ENCODE measurements at places on chromosomes 7 and 10.

DNA sequence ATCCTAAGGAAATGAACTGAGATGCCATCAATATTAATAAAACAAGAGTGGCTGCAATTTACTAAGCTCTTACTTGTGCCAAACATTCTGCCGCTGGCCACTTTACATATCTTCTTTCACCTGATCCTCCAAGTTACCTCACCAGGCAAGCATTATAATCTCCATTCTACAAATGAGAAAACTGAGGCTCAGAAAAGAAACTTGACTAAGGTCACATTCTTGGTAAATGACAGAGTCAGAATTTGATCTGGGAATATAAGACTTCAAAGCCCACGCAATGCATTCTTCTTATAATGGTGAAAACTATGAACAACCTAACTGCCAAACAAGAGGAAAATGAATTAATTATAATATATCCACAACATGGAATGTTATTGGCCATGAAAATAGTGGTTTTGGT, 46.1 kb upstream of the SMNDC1 start:
- DNase-seq = no peak

DNA sequence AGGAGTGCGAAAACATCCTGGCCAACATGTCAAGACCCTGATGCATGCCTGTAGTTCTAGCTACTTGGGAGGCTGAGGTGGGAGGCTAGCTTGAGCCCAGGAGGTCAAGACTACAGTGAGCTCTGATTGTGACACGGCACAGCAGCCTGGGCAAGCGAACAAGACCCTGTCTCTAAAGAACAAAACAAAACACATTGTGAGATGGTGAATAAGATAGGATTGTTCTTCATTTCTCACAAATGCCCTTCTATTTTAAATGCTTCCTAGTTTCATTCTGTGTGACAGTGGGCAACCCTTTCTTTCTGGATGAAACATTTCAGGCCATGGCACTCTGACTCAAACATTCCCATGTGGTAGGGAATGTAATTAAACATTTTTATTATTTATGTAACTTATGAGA, 13.5 kb downstream of the EFCAB10 start:
- DNase-seq = no peak

GRCh38 chr10:133324198-133324792, 12.4 kb downstream of the CALY start:
- peak; percentile 82 for DNase-seq

GRCh38 chr7:13949445-13949844, 40.0 kb downstream of the ETV1 start:
- no peak for DNase-seq

GRCh38 chr7:157892751-157893523, 556.1 kb downstream of the DNAJB6 start:
- no peak for DNase-seq

GRCh38 chr7:50783801-50784507, 1.3 kb upstream of the GRB10 start:
- DNase-seq = no peak

DNA sequence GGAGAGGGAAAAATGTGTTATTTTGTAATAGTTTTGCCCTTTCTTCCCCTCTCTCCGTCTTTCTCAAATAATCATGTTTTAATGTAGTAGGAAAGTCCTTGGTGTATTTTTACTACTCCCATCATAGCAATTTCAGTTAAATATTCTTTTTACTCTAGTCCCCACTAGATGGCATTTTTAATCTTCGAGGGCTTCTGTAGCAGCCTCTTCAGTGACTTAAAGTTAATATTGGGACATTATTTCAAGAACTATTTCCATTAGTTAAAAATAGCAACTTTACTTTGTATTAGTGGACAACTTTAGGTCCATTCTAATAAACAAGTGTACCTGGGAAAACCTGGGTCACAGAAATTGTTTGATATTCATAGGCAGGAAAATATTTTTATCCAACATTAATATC, 23.0 kb downstream of the EDRF1 start:
- DNase-seq = no peak

DNA sequence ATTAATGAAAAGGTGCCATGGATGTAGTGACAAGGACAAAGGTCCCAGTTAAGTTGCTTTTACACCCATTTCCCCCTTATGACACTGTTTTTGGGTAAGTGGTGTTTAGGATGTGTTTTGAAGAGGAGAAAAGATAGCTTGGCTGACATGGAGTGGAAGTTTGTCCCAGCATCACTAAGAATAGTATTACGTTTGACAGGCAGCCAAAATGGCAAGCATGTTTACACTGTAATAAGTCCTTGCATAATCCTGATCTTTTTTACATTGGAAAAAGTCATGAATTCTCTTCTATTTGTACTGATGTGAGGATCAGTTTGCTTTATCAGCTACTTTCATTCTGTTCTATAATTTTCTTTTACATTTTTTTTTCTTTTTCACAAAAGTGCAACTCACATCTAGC, 137.8 kb downstream of the CHRM2 start:
- no peak for DNase-seq

GRCh38 chr10:132861884-132862461, 76.0 kb upstream of the NKX6-2 start:
- DNase-seq = no peak

DNA sequence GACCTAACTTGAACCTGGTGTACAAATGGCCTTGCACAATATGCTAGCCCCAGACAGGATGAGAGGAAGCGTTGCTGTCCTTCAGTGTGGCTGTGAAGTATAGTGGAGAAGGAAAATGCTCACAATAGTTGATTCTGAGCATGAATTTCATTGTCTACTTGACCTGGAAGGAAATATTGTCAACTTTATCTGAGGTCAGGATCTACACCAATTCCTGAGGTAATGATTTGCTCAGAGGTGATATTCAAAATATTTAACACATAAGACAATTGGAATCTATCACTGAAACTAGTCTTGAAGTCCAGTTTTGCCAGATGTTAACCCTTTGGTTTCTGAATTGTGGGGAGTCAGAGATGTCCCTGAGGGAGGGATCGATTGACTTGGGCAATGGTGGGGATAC, 20.9 kb upstream of the ICA1 start:
- DNase-seq = no peak

DNA sequence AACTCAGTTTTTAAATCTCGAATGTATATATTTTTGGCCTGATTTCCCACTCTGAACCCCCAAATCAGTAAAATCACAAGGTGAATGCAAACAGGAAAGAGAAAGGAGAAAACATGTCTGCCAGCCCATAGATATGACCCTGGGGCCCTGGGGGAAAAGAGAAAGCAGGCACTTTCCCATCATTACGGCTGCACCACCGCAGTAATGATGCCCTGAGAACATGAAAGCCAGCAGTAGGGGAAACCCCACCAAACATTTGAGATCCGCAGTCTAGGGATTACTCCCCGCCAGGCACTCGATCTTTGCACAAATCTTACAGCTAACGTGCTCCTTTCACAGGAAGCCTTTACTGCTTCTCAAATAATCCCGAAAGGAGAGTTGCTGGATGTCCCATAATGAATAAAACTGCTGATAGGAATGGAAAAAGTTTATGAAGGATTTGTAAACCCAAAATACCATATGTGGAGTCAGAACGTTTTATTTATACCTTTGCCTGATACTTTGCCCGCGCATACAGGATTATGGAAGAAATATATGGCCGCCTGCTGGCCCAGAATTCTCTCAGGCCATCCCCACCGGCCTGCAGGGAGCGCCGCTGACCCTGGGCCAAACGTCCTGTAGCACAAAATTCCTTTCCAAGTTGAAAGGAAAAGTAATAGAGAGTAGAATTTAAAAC, 180.0 kb upstream of the INHBA start:
- peak; percentile 27 for DNase-seq

- no peak for DNase-seq
Observed at GRCh38 chr7:26319636-26320035, 28.0 kb downstream of the SNX10 start.

DNA sequence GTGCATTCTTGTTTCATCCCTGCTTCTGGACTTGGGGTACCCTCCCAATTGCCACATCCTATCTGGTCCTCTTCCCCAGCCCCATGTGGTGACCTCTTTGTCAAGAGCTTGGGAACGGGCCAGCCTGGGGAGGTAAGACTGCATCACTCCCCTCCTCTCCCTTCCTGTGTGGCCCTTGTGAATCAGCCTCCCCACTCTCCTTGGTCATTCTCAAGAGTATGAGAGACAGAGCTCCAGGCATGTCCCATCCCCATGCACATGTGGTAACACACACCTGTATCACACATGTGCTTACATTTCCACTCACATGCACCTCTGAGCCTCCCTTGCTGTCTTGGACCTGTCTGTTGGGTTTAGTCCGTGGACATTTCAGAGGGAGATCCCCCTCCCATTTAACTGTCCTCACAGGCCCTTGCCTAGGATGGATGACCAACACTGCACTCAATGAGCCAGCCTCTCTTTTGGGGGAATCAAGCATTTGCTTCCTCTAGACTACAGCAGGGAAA, 2.6 kb downstream of the MRPL43 start:
- DNase-seq = no peak

DNA sequence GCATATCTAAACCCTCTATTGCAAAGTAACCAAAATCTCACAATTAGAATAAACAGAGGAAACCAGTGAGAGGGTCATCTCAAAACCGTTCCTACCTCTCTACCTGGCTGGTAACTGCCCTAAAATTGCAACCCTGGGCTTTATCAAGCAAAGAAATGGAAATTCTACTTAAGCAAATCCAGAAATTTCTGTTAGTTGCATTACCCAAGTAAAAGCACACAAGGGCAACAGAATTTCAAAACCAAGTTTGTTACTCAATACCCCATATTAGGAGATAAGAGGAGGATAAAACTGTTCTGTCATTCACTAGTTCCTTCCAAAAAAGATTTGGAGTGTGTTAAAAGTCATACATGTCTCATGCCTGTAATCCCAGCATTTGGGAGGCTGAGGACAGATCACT, 195.3 kb downstream of the FAM107B start:
- no peak for DNase-seq

- DNase-seq = no peak
Observed at GRCh38 chr7:121103579-121103978, 115.1 kb downstream of the CPED1 start.

DNA sequence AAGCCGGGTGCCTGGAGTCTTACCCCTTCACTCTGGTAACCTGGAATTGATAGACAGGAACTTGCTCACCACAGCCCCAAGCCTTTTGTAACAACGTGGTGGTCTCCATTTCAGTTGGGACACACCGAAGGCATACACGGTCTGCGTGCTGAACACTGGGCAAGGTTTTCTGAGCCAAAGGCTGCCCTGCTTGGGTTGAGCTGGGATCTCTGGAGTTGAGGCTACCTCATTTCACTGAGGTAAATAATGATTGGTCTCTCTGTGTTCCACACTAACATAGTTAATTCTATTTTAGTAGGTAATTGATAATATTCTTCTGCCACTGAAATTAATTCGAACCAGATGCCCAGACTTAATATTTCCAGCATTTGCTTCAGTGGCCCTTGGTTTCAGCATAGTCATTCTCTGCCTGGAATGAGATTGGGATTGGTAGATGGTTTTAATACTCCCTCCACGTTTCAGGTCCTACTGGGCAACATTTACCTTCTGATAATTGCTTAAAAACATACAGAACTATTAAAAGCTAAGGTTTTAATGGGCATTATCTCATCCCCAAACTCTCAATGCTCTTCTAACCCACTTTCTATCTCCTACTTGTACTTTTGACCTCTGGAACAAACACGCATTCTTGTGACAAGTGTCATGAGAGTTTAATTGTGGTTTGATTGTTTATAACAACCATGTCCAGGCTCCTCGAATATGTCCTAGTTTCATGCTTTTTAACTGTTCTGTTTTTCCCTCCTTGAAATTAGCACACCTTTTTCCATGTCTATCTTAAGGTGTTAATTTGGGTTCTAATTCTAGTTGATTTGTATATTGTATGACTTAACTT, 202.3 kb upstream of the KLF6 start:
- DNase-seq = no peak

- DNase-seq = no peak
Observed at GRCh38 chr10:99788598-99789256, 6.3 kb downstream of the ABCC2 start.

DNA sequence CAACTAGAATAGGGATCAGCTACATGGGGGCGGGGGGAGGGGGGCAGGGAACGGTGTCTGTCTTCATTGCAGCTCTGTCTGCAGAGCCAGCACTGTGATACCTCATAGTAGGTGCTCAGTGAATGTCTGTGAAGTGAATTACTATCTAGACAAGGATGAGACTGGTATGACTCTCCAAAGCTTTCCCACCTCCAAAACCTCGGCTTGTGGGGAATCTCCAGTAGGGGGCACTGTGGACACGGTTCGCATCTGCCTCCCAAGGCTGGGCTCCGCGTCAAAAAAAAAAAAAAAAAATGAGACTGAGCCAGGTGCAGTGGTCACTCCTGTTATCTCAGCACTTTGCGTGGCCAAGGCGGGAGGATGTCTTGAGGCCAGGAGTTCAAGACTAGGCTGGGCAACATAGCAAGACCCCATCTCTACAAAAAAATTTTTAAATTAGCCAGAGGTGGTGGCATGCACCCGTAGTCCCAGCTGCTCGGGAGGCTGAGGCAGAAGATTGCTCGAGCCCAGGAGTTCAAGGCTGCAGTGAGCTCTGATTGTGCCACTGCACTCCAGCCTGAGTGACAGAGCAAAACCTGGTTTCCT, 9.6 kb downstream of the TRIM56 start:
- DNase-seq = no peak

GRCh38 chr10:97154162-97154561, 31.6 kb downstream of the SLIT1 start:
- no peak for DNase-seq
